T-helper 17 cell (primary cell): ENCODE measurements at places on chromosomes 7 and 10.
A peak's percentile ranks its signal among the peaks of the same experiment; 100 is the strongest.

DNA sequence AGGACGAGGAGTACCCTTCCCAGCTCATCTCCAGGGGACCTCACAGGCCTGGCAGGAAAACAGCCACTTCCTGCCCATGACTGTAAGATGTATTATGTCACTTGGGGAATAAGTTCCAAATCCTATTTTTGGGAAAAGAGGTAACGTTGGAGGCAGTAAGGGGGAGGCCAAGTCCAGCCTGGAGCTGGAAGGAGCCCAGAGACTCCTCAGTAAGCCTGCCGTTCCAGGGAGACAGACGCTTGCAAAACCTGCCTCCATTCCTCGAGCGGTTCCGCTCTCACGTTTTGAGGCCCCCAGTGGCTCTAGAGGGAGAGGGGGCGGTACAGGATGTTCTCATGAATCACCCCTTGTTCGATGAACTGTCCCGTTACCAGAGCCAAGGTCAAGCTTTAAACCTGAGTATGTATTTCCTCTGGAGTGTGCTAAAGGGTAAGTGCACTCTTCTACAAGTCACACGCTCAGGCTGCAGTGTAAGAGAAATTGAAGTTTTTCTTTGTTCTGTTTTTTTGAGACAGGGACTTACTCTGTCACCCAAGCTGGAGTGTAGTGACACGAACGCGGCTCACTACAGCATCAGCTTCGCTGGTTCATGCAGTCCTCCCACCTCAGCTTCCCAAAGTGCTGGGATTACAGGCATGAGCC, 45.5 kb upstream of the CYTH3 start:
- no peak for DNase-seq

DNA sequence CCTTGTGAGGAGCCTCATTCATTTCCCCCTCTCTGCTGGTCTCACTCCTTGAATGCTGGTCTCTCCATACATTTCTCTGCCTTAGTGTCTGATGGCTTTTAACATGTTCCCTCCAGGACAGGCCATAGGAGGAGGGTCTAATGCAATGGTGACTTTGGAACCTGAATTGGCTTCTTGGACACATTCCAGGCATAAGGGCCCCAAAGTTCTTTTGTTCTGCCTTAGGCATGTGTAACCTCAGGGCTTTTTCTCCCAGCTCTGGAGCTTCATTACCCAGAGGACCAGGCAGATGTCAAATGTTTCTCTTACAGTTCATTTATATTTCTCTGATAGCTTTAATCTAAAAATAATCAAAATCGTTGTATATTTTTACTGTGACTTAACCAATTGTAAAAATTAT, 162.6 kb downstream of the SDK1 start:
- no peak for DNase-seq

- no peak for DNase-seq
Measured at GRCh38 chr10:130742941-130743675, 568.4 kb downstream of the TCERG1L start.

GRCh38 chr7:107998150-107998549, 4.8 kb downstream of the LAMB1 start:
- DNase-seq: no peak

DNA sequence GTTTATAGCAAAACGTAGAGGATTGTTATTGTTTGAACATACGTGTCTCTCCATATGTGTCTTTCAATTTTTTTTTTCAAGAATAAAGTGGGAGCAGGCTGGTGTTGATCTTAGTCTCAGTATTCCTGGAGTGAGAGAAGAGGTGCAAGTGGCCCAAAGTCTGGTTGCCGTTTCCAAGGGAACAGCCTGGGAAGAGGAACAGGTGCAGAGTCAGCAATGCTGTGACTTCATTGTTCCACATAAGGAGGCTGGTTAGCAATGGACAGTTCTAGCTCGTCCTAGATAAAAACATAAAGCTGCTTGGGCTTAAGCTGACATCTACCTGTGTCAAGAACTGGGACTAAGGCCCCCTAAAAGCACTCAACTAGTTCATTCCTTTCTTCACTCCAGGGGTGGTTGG, 626.6 kb upstream of the TPK1 start:
- DNase-seq: no peak

GRCh38 chr10:10332786-10333185, 684.9 kb upstream of the CELF2 start:
- DNase-seq: no peak

DNA sequence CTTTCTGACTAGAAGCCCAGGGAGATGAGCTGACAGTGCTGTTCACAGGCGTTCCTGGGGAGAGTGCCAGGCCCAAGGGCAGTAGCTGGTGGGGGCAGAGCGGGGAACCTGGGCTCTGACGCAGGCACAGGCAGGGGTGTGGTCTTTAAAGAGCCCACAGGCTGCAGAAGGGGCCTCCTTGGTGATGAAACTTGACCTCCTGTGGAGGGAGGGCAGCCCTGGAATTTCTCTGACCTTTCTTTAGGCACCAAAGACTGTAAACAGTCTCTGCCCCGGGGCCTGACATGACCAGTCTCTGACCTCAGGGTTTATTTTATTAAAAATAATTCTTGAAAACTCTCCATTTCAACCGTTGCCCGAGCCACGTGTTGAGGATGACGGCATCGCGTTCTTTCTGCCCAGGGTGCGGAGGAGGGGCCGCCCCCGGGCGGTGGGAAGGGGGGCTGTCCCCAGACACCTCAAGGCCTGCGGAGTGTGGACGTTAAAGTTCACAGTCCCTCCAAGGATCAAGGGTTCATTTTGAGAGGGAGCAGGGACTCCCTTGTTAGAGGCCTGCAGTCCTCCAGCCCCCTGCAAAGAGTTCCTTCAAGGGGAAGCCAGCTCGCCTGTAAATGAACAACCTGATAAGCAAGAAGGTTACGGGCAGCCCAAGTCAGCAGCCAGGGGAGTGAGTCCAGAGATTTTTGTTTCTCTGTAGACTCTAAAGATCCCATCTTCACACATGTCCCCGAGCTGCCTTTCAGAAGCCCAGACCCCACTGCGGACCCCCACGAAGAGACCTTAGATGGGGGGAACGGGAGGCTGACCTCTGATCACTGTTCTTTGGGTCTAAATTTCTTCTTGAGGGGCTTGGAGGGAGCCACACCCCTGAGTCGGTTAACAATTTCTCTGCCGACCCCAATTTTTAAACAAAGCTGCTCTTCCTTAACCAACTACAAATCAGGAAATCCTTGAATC, 128.9 kb downstream of the VIPR2 start:
- no peak for DNase-seq

DNA sequence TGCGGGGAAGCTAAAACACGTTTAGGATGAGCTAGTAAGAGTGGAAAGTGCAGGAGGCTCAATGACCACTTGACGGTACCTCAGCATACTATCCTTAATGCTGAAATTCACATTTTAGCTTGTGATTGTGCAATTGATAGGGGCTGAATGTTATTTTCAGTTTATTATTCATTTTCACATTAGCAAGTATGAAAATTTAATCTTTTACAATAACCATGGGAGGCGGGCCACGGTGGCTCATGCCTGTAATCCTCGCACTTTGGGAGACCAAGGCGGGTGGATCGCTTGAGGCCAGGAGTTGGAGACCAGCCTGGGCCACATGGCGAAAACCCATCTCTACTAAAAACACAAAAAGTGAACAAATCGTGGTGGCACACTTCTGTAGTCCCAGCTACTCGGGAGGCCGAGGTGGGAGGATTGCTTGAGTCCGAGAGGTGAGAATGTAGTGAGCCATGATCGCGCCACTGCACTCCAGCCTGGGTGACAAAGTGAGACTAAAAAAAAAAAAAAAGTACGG, 22.0 kb upstream of the ANLN start:
- no peak for DNase-seq

GRCh38 chr7:149261316-149261828, 624 bp upstream of the ZNF783 start:
- no peak for DNase-seq

DNA sequence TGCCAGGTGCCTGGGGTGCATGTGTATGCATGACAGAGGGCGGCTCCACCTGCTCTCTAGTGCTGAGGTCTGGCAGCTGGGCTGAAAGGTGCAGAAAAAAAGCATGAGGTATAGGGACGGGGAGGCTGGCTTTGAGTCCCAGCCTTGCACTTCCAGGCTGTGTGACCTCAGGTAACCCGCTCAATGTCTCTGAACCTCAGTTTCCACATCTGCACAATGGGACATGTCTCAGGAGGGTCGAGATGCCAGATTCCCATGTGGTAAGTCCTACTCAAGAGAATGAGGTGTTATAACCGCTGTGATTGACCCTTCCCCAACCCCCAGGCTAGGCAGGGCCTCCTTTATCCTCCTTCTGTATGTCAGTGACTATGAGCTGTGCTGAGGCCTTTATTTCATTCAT, 48.8 kb downstream of the ARHGAP22 start:
- no peak for DNase-seq

- DNase-seq: no peak
Measured at GRCh38 chr10:48681740-48682139, 2.9 kb upstream of the WDFY4 start.

- no peak for DNase-seq
Measured at GRCh38 chr7:107162475-107162874, 6.3 kb upstream of the HBP1 start.

GRCh38 chr10:55374917-55375316, 573.9 kb upstream of the PCDH15 start:
- no peak for DNase-seq

DNA sequence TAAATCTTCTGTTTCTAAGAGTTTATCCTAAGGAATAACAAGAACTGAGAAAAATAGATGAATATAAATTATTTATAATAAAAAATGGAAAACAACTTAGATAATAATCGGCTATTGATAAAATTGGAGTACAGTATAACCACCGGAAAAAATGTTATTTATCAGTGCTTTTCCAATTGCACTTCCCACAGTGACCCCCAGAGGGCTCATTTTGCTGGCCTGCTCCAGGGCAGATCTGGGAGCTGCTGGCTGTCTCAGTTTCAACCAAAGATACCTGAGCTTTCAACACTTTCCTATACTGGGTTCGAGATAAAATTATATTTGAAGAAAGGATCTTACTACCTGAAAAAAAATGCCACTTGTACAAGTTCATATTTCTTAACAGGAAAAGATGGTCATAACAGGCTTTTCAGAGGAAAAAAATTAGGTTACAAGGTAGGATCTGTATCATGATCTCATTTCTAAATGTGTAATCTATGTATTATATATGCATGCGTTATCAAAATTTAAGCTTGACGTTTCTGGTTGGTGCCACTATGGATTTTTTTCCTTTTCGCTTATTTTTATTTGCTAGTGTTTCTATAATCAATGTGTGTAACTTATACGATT, 165.7 kb downstream of the NPSR1 start:
- no peak for DNase-seq

DNA sequence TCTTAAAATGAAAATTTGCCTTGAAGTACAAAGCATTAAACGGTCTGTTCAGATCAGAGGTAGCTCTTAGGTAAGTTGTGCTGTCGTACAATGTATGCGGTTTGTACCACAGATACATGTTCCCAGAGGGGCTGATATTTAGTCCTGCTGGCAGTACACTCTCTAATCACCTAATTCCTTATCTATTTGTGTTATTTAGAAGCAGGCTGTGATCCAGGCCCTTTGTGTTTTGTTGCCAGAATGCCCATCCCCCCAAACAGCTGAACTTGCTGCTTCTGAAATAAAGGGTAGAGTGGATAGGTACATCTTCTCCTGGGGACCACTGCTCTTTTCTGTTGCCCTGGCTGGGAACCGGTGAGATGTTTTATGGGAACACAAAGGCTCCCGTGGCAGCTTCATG, 84.5 kb downstream of the SND1 start:
- no peak for DNase-seq

- no peak for DNase-seq
Measured at GRCh38 chr7:26616235-26616634, 248.2 kb downstream of the SKAP2 start.

DNA sequence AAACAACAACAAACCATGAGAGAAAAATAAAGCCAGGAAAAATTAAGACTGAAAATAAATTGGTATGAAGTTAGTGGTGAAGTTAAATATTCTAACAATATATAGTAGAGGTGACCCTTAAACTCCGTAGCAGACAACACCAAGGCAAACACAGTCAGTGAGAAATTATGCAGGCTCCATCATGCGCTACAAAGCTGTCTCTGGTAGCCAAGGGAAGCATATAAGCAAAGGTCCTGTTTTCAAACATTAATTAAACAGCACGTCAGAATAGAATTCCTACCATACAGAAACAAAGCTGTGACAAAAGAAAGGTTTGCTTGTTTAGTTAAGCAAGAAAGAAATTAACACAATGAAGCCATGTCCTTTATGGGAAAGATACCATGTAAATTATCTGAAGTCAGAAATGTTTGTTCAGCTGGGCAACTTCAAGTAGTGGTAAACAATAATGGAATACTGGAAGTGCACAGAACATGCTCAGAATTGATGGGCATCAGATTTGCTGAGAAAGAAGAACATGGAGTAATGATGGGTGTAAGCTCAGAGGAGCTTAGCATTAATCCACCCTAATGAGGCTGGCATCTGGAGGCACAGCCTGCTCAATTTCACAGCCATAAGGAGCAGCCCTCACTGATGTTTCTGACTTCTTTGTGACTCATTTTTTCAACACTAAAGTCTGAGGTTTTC, 75.7 kb downstream of the IGF2BP3 start:
- DNase-seq: no peak

- DNase-seq: peak; percentile 68
Measured at GRCh38 chr10:69089638-69090599, 2.0 kb downstream of the SRGN start.

DNA sequence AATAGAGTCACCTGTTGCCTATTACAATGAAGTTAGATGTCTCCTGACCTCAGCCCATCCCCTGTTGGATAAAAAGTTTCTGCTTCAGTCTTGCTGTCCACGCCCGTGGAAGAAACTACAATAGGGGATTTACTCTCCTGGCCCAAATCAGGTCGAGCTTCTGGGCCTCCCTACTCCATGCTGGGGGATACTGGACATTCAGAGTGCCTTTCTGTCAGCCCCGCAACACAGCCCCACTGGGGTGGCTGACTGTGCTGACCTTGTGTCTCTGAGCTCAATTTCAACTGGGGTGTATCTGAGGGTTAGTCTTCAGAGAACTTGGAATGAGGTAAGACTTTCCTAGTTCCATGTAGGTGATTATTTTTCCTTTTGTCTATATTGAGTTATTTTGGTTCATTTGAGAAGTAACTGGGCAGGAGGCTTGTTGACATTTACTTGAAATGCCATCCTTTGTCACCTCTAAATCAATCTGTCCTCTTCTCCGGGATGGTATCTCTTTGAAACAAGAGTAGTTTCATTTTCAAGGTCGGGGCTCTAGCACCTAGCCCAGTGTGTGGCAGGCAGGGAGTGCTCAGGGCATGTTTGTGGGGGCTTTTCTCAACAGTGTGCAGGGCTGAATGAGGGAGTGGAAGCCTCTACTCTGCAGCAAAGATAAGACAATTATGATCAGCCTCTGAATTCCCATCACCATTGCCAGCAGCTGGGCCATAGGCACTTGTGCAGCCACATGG, 17.7 kb upstream of the CXCL12 start:
- DNase-seq: no peak
